H9 (cell line): ENCODE measurements at places on chromosomes 5 and 9.

- H3K27me3 ChIP-seq = no peaks in the 10 kb centered on the region
- peak overlapping the region; percentile 24; the same call in 2 of the 3 replicates for H3K4me3 ChIP-seq
- no peaks in the 10 kb centered on the region for H3K36me3 ChIP-seq
These were observed 4.4 kb upstream of the SSBP2 start for GRCh38 chr5:81755320-81755719.

GRCh38 chr5:81786496-81786895 lies 35.6 kb upstream of the SSBP2 start:
- no peak overlapping the region for H3K4me3 ChIP-seq
- H3K27ac ChIP-seq = no peak overlapping the region
- DNase-seq = no peak
- no peaks in the 10 kb centered on the region; the same call in 1 of the 3 replicates for H3K36me3 ChIP-seq

DNA sequence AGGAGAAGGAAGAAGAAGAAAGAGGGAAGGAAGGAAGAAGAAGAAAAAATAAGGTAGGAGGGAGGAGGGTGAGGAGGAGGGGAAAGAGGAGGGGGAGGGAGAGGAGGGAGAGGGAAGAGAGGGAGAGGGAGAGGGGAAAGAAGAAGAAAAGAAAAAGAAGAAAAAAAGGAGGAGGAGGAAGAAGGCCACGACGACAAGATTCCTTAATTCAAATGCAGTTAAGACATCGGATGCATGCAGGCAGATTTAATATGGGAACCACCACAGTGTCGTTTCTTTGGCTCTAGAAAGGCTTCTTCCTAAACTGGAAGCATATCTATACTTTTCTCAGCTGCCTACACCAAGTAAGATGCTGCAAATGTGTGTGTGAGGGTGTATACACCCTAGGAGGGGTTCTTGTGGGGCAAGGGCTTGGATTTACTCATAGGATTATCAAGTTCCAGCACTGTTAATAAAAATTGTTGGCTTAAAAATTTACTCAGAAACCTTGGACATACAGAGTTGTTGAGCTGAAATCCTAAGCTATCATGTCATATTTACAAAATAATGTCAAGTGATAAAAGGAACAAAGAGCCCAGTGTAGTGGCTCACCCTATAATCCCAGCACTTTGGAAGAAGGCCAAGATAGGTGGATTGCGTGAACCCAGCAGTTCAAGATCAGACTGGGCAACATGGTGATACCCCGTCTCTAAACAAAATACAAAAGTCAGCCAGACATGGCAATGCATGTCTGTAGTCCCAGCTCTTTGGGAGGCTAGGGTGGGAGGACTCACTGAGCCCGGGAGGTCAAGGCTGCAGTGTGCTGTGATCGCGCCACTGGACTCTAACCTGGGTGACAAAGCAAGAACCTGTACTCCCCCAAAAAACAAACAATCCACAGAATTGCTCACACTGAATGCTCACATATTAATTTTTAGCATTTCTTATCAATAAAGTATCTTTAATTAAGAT lies 108.5 kb downstream of the UBAP2 start:
- peaks cover 71% of the 10 kb centered on the region for H3K36me3 ChIP-seq
- no peaks in the 10 kb centered on the region for H3K27me3 ChIP-seq
- no peak overlapping the region for H3K4me3 ChIP-seq
- no peak overlapping the region for H3K27ac ChIP-seq

- H3K4me1 ChIP-seq = peaks cover 3% of the 10 kb centered on the region; the same call in 1 of the 2 replicates
- H3K27me3 ChIP-seq = peaks cover 10% of the 10 kb centered on the region
- H3K27ac ChIP-seq = no peak overlapping the region
- no peaks in the 10 kb centered on the region; the same call in 2 of the 3 replicates for H3K36me3 ChIP-seq
These were observed 25.6 kb downstream of the OR2V2 start for GRCh38 chr5:181173027-181173419.
